ENCODE measurements at places on chromosomes 7 and 10.

DNA sequence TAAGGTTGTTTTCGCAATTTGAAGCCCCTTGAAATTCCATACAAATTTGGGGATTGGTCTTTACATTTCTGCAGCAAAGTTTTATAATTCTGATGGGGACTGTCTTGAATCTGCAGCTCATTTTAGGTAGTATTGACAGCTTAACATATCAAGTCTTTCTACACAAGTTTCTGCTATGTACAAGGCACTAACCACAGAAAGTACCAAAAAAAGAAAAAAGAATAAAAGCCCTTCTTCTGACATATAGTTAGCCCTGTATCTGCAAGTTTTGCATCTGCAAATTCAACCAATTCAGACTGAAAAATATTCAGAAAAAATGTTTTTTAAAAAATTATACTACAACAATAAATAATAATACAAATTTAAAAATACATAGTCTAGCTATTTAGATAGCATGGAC lies 15.3 kb downstream of the POT1 start:
- no peaks in the 10 kb centered on the region for H3K27me3 ChIP-seq
- H3K4me3 ChIP-seq, result no peak overlapping the region
- H3K36me3 ChIP-seq, result peaks cover 38% of the 10 kb centered on the region
- H3K4me1 ChIP-seq, result peaks cover 4% of the 10 kb centered on the region
- no peak overlapping the region for H3K27ac ChIP-seq

- no peak overlapping the region for H3K27ac ChIP-seq
- no peak overlapping the region for H3K4me3 ChIP-seq
- H3K4me1 ChIP-seq, result no peaks in the 10 kb centered on the region
- H3K27me3 ChIP-seq, result no peaks in the 10 kb centered on the region
Measured at GRCh38 chr7:118250860-118251494, 26.5 kb downstream of the ANKRD7 start.

GRCh38 chr7:87797798-87798403 lies 78.3 kb downstream of the SLC25A40 start:
- no peaks in the 10 kb centered on the region for H3K4me1 ChIP-seq
- H3K27ac ChIP-seq, result no peak overlapping the region
- DNase-seq, result no peak
- H3K27me3 ChIP-seq, result no peaks in the 10 kb centered on the region
- H3K4me3 ChIP-seq, result no peak overlapping the region

DNA sequence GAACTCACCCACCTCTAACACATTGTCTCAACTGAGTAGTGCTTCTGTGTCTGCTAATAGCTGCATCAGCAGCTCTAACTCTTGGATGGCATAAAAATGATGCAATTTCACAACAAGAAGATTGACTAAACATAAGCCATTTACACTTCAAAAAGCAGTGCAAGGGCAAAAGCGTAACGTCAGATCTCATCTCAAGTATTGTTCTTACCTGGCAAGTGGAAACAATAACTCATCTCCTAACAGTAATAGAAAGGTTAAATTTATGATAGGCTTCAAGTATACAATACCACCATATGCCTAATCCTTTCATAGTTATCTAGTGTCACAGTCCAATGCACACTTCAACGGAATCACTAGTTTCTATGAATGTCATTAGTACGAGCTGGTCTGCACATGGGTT lies 14.8 kb downstream of the TPK1 start:
- DNase-seq, result no peak
- no peaks in the 10 kb centered on the region for H3K36me3 ChIP-seq
- no peak overlapping the region for H3K27ac ChIP-seq
- H3K4me1 ChIP-seq, result peaks cover 9% of the 10 kb centered on the region
- H3K4me3 ChIP-seq, result no peak overlapping the region
- no peaks in the 10 kb centered on the region for H3K27me3 ChIP-seq

- H3K36me3 ChIP-seq, result no peaks in the 10 kb centered on the region
- DNase-seq, result no peak
- no peaks in the 10 kb centered on the region for H3K27me3 ChIP-seq
- no peak overlapping the region for H3K27ac ChIP-seq
Measured at GRCh38 chr7:144102041-144102440, 7.3 kb upstream of the OR2A2 start.

GRCh38 chr7:156497776-156498509 lies 142.6 kb upstream of the RNF32 start:
- DNase-seq, result no peak
- H3K4me3 ChIP-seq, result no peak overlapping the region
- H3K36me3 ChIP-seq, result no peaks in the 10 kb centered on the region
- H3K4me1 ChIP-seq, result no peaks in the 10 kb centered on the region

DNA sequence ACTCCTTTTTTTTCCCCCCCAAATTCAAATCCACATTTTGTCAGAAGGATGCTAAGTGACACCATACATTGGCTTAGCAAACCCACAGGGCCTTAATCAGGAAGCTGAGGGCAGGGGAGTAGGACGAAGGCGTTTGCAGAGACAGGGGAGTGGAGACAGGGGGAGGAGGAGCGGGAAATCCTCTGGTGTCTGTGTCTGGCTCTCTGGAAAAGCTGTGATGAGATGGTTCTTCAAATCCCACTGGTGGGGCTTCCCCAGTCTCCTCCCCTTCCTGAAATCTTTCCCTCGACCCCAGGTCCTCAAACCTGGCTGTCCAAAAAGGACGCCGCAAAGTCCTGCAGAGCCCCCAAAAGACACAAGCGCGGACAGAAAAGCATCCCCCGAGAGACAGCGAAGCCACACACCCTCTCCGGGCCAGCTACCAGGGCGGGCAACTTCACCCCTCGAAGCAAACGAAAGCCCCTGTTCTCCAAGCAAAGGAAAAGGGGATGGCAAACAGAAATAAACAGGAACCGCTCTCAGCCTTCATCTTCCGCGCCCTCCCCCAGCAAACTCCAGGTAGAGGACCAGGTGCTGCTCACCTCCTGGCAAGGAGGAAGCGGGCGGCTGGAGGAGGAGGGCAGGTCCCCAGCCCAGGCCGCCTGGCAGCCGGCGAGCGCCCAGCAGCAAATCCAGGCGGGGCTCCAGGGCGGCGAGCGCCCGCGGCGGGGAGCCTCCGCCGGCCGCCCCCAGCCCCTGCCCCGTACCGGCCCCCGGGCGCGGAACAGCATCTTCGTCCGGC lies 520 bp downstream of the ELAPOR2 start:
- peak overlapping the region; percentile 74 for H3K4me3 ChIP-seq
- H3K4me1 ChIP-seq, result peaks cover 20% of the 10 kb centered on the region
- H3K27me3 ChIP-seq, result no peaks in the 10 kb centered on the region
- peak overlapping the region; percentile 81 for H3K27ac ChIP-seq
- H3K36me3 ChIP-seq, result no peaks in the 10 kb centered on the region

DNA sequence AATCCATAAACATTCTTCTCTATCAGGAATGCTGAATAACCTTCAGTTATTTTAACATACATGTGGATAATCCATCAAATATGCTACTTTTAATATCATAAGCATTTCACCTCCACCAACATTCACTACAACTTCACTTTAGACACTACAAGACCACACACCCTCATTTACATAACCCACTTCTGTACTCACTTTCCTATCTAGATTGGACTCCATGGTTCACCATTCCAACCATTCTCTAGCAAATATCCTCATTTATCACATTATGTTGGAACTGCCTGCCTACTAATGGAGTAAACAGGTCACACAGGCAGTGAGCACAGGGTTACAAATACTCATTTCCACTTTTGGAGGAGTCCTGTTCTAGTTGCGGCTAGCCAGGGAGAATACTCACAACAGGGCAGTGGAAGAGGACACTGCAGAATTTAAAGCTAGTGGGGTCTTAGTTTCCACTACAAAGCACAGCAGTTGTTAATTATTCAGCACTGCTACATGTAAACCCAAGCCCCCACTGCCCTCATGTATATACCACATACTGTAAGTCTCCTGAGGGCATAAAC lies 18.4 kb downstream of the SNX13 start:
- no peak for DNase-seq
- no peaks in the 10 kb centered on the region for H3K36me3 ChIP-seq
- peaks cover 51% of the 10 kb centered on the region for H3K4me1 ChIP-seq
- H3K4me3 ChIP-seq, result no peak overlapping the region
- no peaks in the 10 kb centered on the region for H3K27me3 ChIP-seq
- no peak overlapping the region for H3K27ac ChIP-seq

All from spleen (tissue), 13 donors.